ENCODE measurements at places on chromosomes 12 and 14.
A peak's percentile ranks its signal among the peaks of the same experiment; 100 is the strongest.

GRCh38 chr12:10031771-10032175, 1.3 kb downstream of the CLEC9A start:
- DNase-seq: no peak

- DNase-seq: no peak
Measured at GRCh38 chr12:72872996-72873395, 600.8 kb downstream of the TRHDE start.

- DNase-seq: no peak
Measured at GRCh38 chr12:777550-778047, 25.2 kb downstream of the WNK1 start.

DNA sequence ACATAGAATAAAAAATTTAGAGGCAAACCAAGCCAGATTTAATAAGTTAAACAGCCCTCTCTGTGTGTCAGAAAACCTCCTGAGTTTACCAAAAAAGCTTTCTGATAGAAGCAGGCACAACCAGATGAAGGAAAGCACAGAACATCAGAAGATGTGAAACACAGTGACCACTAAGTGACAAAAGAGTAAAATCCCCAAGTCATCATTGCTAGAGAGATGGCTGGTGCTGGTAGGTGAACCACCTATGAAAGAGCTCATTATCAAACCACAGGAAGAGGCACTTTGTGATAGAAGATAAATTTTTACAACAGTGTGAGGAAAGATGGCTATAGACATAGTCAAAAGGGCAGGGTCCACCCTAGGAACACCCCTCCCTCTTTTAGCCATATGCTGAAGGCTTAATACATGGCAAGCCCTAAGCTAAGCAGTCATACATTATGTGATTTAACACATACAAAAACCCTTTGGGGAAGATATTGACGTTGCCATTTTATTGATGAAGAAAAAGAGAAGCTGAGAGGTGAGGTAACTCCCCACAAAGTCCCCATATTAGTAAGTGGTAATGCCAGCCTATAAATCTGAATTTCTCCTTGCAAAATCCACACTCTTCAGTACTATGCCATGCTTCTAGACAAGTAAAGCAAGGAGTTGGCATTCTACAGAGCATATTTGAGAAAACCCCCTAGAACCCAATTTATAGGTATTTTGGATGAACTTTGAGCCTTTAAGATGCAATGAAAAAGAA, 449.9 kb downstream of the LRIG3 start:
- DNase-seq: no peak

GRCh38 chr12:12999271-12999958, 650 bp downstream of the HEBP1 start:
- peak; percentile 34 for DNase-seq

DNA sequence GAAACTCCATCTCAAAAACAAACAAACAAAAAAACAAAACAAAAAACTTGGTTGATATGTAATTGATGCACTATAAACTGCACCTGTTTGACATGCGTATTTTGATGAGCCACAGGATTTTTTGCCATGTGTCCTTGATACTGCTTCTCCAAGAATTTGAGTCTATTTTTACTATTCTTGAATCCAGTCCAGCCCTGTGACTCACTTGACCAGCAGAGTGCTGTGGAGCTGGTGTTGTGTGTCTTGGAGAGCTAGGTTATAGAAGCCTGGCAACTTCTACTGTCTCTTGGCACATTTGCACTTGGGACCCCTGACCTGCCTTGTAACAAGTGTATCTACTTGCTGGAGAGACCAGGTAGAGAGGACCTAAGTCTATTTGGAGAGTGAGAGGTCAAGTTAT, 52.0 kb downstream of the KLRG1 start:
- DNase-seq: no peak

DNA sequence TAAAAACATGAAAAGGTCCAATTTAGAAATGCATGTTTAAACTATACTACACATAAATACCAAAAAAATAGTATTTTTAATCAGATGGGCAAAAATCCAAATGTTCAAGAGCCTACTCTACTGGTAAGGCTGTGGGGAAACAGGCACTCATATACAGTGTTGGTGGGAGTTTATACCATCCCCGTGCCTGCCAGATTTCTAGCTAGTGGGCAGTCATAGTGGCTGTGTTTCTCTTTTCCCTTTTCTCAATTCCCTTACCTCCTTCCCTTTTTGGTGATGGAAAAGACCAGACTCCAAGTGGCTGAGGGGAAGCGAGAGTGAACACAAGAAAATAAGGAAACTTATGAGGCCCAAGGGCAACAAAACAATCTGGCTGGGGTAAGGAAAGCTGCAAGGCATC, 14.7 kb downstream of the ZNF641 start:
- DNase-seq: no peak

GRCh38 chr12:67573566-67573965, 75.0 kb upstream of the DYRK2 start:
- no peak for DNase-seq

- no peak for DNase-seq
Measured at GRCh38 chr12:58703866-58704265, 216.4 kb downstream of the LRIG3 start.

- peak; percentile 88 for DNase-seq
Measured at GRCh38 chr12:5377997-5378592, 53.8 kb upstream of the NTF3 start.

- no peak for DNase-seq
Measured at GRCh38 chr14:85129921-85130320, 400.0 kb upstream of the FLRT2 start.

GRCh38 chr12:131994589-131994988, 44.8 kb downstream of the EP400 start:
- DNase-seq: no peak

DNA sequence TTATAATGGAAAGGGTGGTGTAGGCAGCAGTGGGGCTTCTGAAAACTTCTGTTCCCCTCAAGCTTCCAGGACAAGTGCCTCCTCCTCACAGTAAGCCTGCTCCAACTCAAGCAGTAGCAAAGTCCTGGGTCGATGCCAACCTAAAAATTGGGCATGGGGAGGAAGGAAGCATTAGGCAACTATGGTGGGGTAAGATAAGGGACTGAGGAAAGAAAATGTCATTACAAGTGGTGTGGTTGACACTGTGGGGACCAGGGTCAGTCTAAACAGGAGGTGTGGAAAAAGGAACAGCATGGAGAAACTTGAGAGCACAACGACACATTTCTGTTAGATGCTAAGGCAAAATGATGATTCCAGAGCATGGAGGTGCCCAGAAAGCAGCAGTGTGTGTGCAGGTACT, 34.9 kb downstream of the WIF1 start:
- no peak for DNase-seq

GRCh38 chr14:22008766-22009165, 335.1 kb upstream of the OR4E1 start:
- DNase-seq: no peak

DNA sequence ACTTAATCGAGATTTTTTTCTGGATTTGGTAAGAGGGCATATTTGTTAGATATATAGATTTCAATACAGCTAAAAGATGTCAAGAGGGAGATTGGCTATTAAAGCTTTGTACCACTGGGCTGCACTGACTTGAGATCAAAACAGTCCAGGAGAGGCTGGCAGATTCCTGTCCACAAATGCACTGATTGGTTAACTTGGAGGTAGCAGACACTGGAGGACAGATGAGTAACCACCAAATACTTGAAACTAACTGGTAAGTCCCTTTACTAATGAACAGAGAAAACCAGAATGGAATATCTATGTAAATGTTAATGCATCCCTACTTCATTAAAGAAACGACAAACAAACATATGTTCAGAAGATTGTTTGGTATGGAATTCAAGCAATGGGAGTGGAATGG, 416.6 kb downstream of the LRIG3 start:
- DNase-seq: peak; percentile 11

DNA sequence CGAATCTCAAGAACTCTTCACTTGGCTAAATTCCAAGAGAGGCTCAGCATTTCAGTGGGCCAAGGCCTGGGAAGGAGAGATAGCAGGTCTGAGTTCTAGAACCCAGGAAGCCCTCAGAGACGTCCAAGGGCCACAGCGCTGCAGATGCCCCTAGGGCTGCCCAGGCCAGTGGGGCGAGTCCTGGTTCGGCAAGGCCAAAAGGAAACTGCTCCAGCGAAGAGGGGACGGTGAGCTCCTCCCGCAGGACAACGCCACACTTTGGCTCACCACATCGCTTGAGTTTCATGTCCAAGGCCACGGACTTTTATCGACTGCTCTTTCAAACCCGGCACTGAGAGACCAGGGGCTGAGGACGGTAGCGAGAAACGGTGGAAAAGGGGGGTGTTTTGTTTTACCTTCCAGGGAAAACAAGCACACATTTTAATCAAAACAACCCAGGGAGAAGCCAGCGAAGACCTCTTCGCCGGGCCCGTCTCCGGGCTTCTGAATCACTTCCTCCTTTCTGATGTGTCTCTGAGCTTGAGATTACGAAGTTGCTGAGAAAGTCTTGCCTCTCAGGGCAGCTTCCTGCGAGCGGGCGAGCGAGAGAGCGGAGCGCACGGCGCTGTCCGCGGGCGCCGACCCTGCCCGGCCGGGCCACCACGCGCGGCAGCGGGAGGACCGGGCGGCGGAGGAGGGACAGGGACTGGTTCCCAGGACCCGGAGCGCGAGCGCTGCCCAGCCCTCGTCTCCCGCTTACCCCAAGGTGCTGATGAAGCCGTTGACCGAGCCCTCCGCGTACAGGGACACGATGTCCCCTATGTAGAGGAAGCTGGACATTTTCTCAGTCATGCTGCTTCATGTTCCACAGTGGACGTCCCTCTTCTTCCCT, 808 bp downstream of the ITPR2 start:
- DNase-seq: peak; percentile 71

- DNase-seq: no peak
Measured at GRCh38 chr12:57488402-57489156, 711 bp downstream of the MARS1 start.

GRCh38 chr14:105582639-105583038, 56.3 kb downstream of the TMEM121 start:
- DNase-seq: no peak

DNA sequence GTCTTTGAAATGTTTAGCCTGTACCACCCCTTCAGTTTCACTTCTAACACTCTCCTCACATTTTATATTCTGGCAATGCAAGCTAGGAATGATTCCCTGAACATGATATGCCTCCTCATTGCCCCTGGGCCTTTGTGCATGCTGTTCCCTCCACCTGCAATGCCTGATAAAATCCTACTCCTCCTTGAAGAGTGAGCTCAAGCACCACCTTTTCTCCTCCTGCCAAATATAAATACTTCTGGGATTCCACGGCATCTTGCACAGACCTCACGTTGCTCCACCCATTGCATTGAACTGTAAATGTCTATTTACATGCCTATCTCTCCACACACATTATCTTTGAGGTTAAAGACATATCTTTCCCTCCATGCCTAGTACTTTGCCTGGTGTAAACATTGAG, 21.1 kb downstream of the NKX2-1 start:
- no peak for DNase-seq

DNA sequence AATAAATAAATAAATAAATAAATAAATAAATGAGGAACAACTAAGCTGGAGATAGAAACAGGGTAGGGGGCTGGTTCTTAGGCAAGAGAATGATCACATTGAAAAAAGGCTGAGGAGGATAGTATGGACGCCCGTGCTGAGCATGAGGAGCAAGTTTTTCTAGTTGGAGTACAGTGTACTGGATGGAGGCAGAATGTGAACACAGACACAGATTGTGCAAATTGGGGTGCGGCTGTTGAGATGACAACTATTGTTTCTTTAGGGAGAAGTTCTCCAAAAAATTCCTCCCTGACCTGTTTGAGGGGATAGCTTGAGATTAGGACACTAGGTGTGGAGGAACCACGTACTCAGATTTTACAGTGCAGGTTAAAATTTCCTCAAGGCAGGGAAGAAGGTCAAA, 979 bp upstream of the BIN2 start:
- no peak for DNase-seq

GRCh38 chr12:78118036-78118435, 287.3 kb downstream of the NAV3 start:
- no peak for DNase-seq

- no peak for DNase-seq
Measured at GRCh38 chr12:111981987-111982386, 31.0 kb downstream of the TMEM116 start.

- no peak for DNase-seq
Measured at GRCh38 chr14:104746071-104746545, 6.8 kb upstream of the SIVA1 start.

DNA sequence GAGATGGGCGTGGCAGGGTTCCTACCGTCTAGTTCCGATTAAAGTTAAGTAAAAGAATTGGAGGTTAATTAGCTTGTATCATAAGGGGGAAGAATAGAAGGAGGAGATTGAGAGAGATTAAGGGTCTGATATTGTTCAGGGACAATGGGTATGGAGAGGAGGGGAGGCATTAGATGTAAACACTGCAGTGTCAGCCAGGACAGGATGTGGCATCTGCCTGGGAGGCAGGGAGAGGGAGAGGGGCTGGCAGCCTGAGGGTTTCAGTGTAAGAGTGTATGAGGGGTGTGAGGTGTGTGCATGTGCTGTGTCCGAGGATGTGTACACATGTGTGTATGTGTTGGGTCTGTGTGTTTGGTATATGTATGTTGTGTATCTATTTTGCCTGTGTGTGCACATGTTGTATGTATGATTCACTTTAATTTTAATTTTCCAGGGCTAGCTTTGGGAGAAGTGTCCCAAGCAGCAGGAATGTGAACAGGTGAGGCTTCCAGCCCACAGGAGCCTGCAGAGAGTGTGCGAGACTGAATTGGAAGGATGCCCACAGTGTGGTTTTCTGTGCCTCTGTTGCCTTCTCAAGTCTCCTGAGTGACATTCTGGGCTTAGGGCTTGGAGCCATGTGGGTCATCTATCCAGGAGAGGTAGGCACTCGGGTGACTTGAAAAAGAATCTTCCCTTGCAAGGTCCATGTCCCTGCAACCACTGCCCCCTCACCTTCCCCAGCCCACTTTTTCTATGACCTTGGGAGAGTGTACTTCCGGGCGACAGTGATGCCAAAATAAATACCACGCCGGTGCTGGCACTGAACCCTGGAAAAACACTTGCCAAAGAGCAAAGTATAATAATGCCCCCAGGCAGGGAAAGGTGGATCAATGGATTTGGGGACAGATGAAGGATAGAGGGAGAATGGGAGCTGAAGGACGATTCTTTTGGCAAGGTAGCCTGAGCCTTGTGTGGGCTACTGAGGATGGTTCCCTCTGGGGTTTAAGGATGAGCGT, 36.8 kb upstream of the DCD start:
- no peak for DNase-seq

DNA sequence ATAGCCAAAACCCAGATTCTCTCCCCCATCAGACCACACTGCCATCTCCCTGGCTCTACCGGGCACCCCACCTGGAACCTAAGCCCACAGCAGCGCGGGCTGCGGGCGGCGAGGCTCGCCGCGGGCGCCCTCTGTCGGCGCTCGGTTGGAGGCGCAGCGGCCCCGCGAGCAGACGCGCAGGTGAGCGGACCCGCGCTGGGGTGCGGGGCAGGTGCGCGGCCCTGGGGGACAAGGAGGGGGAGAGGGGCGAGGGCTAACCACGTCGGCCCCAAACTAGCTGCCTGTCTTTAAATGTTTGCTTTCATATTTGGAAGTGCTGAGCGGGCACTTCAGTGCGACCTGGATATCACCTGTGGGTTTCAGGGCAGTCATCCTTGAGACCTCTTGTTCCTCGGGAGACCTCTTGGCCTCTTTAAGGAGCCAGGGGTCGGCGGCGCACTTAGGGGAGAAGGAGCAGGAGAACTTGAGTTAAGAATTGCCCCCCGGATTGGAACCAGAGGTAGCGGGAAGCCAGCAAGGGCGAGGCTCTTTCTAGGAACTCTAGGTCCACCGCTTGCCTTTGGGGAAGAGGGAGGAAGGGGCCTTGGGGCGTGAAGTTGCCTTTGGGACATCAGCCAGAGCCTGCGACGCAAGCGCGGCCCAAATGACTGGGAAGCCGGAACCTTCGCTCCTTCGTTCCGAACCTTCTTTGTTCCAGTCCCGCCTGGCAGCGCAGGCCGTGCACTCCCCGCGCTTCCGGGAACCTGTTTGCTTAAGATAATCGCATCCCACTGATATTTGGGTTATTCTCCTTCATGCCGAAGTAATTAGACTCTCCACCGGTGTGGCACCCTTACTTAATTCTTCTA, 78.7 kb downstream of the NEDD1 start:
- DNase-seq: no peak
